ENCODE measurements at places on chromosomes 2 and 18.

- DNase-seq, result no peak
Observed at GRCh38 chr2:16123421-16123820, 183.1 kb downstream of the MYCN start.

GRCh38 chr18:50097702-50098101 lies 97.2 kb downstream of the MYO5B start:
- no peak for DNase-seq

DNA sequence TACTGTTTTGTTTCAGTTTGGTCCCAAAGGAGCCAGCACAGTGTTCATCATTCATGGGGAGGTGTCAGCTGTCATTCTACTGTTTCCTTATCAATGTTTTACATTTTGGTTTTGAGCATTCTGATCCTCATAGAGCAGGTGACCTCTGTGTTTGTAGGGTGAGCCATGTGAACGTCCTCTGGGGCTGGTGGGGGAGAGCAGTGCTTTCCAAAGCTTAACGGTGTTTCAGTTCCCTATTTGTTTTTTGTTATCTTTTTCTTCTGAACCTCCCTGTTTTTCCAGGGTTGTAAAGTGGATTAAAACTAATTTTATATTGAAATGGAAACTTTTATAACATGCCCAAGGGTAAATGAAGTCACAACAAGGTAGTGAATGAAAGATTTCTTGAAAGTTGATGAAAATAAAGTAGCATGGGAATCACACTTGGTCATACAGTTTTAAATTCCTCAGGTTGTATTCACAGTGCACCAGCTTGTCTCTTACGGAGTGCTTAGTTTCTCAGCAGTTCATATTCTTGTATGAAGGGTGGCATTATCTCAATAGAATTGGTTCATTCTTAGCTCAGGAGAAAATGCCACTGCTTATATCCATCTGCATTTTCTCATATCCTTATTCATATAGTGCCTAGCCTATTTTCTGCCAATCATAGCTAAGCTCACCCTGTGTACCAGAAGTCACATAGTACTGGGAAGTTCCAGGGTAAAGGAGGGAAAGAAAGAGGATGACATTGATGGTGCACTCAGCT lies 54.5 kb downstream of the MAP4K4 start:
- DNase-seq, result no peak

GRCh38 chr2:65227020-65227455 lies 593 bp upstream of the ACTR2 start:
- DNase-seq, result no peak

- DNase-seq, result peak; percentile 17
Observed at GRCh38 chr2:55518841-55519165, 715 bp upstream of the CFAP36 start.

GRCh38 chr2:236748801-236749200 lies 179.2 kb downstream of the ACKR3 start:
- no peak for DNase-seq

DNA sequence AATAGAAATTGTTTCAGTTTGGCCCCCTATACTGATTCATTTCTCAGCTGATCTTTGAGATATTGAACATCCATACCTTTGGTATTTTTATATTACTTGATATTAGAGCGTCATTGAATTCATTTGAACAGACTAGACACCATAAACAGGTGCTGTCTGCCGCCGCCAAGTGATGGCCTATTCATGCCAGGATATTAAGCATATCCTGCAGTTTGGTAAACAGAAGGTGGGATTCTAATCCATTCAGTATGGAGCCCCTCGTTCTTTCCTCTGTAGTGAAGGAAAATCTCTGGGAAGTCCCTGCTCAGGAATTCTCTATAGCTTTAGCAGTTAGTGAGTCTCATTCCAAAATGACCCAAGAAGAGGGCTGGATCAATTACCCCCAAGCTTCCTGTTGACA lies 23.0 kb upstream of the CD28 start:
- DNase-seq, result no peak

GRCh38 chr2:48651158-48651790 lies 33.6 kb downstream of the GTF2A1L start:
- no peak for DNase-seq

GRCh38 chr2:185668710-185669109 lies 69.9 kb upstream of the FSIP2 start:
- no peak for DNase-seq

- DNase-seq, result no peak
Observed at GRCh38 chr2:70125498-70125898, 38.2 kb downstream of the PCBP1 start.

GRCh38 chr2:8536686-8537561 lies 144.9 kb upstream of the ID2 start:
- DNase-seq, result no peak

Measured in activated CD4-positive, alpha-beta T cell treated with anti-CD3 and anti-CD28 coated beads, Interleukin-2, amount 10 ng/mL, durations not matched to agents 7 days and 5 days (primary cell).